Neural progenitor cell (in vitro differentiated cells): ENCODE measurements at places on chromosomes 4 and X. TPM values are rescaled to one million over a fixed set of nuclear protein-coding genes. Genes with fewer than 3 reads are reported as not detected.

GRCh38 chrX:38138900-38139299, 81.8 kb downstream of the SRPX start:
- no peak overlapping the region for H3K27ac ChIP-seq
- H3K4me3 ChIP-seq = no peak overlapping the region
- no peaks in the 10 kb centered on the region for H3K36me3 ChIP-seq
- H3K4me1 ChIP-seq = no peaks in the 10 kb centered on the region
- DNase-seq = no peak

GRCh38 chr4:52983563-52984303, 121.6 kb downstream of the RASL11B start:
- H3K4me1 ChIP-seq = no peaks in the 10 kb centered on the region
- H3K36me3 ChIP-seq = no peaks in the 10 kb centered on the region
- H3K27ac ChIP-seq = no peak overlapping the region
- H3K27me3 ChIP-seq = no peaks in the 10 kb centered on the region
- peak; percentile 79 for DNase-seq
- H3K4me3 ChIP-seq = no peak overlapping the region

- no peaks in the 10 kb centered on the region for H3K4me1 ChIP-seq
- no peak for DNase-seq
- H3K27ac ChIP-seq = no peak overlapping the region
- H3K4me3 ChIP-seq = no peak overlapping the region
- H3K27me3 ChIP-seq = no peaks in the 10 kb centered on the region
Measured at GRCh38 chrX:2954541-2954940, 25.4 kb upstream of the ARSD start.

- H3K4me3 ChIP-seq = no peak overlapping the region
- no peak for DNase-seq
- no peak overlapping the region for H3K27ac ChIP-seq
Measured at GRCh38 chrX:154718616-154719015, 32.3 kb downstream of the GAB3 start.

DNA sequence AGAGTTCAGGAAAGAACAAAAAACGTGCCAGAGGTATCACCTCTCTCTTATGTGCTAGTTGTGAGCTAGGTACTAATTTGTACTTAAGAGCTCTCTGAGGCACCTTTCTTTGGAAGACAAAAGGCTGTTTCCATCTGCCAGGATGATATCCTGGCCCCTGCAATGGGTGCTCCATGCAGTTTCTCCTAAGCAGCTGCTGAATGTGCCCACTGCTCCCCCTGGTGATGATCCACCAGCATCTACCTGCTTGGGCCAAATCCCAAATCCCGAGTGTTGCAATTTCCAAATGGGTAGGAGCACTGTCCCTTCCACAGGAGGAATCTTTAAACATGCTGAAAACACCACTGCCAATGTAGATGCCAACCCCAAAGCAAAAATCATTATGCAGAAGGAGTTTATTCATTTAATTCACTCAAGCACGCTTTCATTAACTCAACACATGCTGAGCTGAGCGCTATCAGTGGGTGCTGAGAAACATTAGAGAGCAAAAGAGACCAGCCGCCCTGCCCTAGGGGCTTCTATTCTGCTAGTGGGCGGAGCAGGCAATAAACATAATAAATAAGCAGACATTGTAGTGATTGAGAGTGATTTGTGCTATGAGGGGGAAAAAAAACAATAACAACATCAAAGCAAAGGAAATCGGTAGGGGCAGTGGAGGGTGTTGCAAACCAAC, 69.6 kb upstream of the C4orf50 start:
- no peaks in the 10 kb centered on the region for H3K36me3 ChIP-seq
- H3K4me3 ChIP-seq = no peak overlapping the region
- no peaks in the 10 kb centered on the region for H3K4me1 ChIP-seq
- peak; percentile 79 for DNase-seq
- H3K27ac ChIP-seq = no peak overlapping the region

RASSF6 gene
- not detected in 2 replicates for total RNA-seq
